ENCODE measurements at places on chromosomes 3 and 15.

DNA sequence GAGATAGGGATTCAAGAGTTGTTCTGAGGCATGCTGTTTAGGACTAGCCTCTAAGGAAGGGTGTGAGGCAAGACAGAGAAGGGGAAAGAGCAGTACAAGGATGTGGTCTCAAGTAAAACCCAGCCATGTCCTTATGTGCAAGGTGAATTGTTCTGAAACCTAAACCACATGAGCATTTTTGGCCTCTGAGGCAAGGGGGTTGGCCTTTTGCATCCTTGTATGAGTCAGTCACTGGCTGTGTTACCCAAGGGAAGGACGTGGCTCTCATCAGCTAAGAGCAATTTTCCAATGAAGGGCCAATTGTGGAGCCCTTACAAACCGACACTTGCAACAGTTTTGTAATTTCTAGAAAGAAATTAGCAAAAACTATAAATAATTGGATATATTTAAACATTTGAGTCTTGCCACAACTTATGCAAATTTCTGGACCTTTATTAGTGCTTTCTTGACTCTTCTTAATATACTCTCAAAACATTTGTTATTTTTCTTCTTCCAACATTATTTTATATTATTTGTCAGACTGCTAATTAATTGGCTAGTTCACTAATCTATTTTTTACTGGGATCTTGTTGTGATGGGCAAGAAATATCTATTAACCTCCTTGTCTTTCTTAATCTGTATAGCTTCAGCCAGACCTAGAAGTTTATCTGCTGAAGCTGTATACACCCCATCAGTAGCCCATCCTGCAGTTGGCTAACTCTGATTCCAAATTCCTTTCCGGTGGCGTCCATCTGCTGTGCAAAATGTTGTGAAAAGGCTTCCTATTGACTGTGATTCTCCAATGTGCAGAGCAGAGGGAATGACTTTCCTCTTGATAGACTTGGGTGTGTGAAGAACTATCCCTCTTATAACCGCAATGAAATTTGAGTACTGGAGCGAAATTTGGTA is 97.7 kb upstream of the P2RY1 start:
- DNase-seq, result no peak

- no peak for DNase-seq
Observed at GRCh38 chr15:59350421-59350732, 22.3 kb downstream of the MYO1E start.

DNA sequence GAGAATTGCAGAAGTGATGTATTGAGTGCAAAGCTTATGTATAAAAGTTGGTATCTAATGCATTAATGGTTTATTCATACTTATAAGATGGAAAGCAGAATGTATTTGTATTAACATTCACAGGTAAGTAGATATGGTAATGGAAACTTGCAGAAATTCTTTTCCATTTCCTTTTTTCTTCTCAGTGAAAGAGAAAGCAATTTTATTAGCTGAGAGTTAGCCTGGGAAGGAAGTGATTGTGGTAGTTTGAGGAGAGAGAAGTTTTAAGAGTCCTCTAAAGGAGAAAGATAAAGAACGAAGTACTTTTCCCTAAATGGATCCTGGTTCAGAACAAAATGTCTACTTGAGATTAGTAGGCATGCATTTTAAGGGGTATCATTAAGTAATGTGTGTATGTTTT is 60.1 kb upstream of the OSTN start:
- no peak for DNase-seq

GRCh38 chr3:52379610-52380009 is 63.5 kb downstream of the DNAH1 start:
- DNase-seq, result no peak

GRCh38 chr3:114213627-114214541 is 23.5 kb downstream of the ZNF80 start:
- DNase-seq, result no peak

Measured in H7 (cell line).